ENCODE measurements at places on chromosomes 2 and 18.

DNA sequence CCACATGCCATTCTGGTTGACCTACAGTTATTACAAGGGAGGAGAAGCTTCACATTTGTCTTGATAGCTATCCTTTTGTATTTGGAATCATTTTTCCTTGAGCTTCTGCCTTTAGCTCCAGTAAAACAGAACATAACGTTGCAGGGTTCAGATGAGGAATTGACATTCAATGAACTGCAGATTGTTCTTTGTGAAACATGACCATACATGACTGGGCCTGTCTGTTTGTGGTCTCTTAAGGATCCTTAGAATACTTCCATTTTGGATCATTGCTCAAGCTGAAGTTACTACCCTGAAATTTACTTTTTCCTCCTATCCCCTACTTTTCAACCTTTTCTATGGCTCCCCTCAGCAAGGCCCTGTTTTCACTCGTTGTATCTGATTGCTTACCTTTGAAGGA lies 1281.7 kb upstream of the CELF4 start:
- no peak for DNase-seq

- peak; percentile 92 for DNase-seq
Measured at GRCh38 chr2:119283873-119284331, 60.3 kb downstream of the STEAP3 start.

- no peak for DNase-seq
Measured at GRCh38 chr2:86323273-86324021, 14.0 kb downstream of the REEP1 start.

GRCh38 chr2:237618449-237618848 lies 8.9 kb upstream of the LRRFIP1 start:
- DNase-seq = no peak

DNA sequence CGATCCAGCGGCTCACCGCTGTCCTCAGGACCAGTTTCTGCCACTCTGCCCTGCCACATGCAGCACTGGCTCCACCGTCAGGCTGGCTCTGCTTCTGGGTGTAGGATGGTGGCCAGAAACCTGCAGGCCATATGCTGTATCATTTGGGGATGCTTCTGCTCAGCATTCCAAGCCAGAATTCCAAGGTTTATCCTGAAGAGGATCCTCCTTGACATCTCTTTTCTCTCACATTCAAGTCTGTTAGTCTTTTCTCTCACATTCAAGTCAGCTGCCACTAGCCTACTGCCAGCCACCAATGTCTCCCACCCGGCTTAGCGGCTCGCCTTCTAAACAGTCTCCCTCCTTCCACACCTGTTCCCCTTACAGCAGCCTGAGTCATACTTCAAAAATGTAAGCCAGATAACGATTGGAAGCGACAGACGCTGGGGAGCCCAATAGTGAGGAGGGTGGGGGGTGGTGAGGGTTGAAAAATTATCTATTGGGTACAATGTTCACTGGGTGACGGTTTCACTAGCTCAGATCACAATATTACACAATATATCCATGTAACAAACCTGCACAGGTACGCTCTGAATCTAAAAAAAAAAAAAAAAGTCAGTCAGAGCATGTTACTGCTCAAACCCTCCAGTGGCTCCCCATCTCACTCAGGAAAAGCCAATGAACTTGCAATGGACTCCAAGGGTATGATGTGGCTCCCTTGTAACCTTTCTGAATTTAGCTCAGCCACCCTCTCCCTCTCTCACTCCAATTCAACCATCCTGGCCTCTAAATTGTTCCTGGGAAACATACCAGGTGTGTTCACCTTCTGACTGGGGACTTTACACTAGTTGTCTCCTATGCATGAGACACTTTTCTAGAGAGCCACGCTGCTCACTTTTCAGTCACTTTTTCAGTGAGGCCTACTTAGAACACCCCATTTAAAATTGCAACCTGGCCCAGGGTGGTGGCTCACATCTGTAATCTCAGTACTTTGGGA lies 38.8 kb upstream of the SP3 start:
- DNase-seq = no peak

GRCh38 chr18:6269660-6270332 lies 144.9 kb downstream of the L3MBTL4 start:
- DNase-seq = no peak

GRCh38 chr2:113985554-113986397 lies 95.9 kb downstream of the ACTR3 start:
- no peak for DNase-seq
